MCF 10A (cell line): ENCODE measurements at places on chromosomes 3 and 15. TPM values are rescaled to one million over a fixed set of nuclear protein-coding genes. Genes with fewer than 3 reads are reported as not detected.

Gene SOX14
- not detected in 2 replicates for total RNA-seq

Gene LMOD3
- not detected in 2 replicates for total RNA-seq

GRCh38 chr3:126132751-126133511 is 47.5 kb downstream of the ALDH1L1 start:
- peaks cover 11% of the 10 kb centered on the region for H3K4me1 ChIP-seq
- no peaks in the 10 kb centered on the region for H3K36me3 ChIP-seq
- H3K27ac ChIP-seq, result no peak overlapping the region
- H3K4me3 ChIP-seq, result no peak overlapping the region

Gene DUOX1
- total RNA-seq, result 15.1 and 16.9 TPM in 2 replicates

DNA sequence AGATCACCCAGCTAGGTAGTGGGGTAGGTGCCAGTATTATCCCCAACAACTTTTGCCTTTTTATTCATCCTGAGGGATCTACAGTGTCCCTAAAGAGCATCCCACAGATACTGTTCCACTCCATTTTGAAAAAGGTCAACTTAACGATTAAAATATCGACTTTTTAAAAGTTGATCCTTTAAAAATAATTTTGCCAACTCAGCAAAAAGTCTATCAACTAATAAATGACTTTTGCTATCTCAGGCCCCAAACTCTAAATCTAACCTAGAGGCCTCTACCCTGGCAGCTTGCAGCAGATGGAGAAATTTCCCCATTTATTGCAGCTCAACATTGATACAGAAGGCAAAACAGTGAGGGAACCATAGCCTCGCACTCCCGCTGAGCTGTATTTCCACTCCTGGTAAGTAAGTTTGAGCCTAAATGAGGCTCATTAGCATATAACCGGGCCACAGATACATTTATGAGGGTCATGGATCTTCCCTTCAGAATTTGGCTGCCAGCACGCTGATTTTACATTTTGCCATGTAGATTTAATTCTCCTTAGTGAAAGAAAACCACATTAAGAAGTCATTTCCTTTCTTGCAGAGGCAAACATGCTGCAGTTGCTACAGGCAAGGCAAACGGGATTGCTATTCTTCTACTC is 704.1 kb upstream of the CFAP20DC start:
- H3K4me3 ChIP-seq, result no peak overlapping the region
- no peaks in the 10 kb centered on the region for H3K27me3 ChIP-seq
- no peaks in the 10 kb centered on the region for H3K4me1 ChIP-seq
- no peak for DNase-seq
- no peaks in the 10 kb centered on the region for H3K36me3 ChIP-seq

DNA sequence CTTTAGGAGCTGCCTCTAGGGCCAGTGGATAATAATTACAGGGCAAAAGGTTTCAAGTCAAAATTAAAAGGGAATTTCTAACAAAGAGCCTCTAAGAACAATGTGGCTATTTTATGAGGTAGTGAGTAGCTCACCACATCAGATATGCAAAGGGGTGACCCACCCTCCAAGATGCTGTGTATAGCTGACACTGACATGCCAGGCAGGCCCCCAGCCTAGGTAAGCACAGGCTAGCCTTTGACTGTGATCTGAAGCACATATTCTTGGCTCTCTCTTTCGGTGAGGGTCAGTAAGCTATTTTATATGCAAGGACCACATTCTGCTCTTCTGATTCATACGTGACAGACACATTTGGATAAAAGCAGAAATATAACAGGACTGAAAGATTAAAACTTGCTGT is 2.8 kb upstream of the THSD4 start:
- peaks cover 5% of the 10 kb centered on the region for H3K36me3 ChIP-seq
- DNase-seq, result no peak
- no peaks in the 10 kb centered on the region for H3K27me3 ChIP-seq
- peaks cover 20% of the 10 kb centered on the region for H3K4me1 ChIP-seq
- H3K27ac ChIP-seq, result no peak overlapping the region

- no peak overlapping the region for H3K27ac ChIP-seq
- no peak for DNase-seq
- H3K27me3 ChIP-seq, result peaks cover 34% of the 10 kb centered on the region
- H3K4me3 ChIP-seq, result no peak overlapping the region
Measured at GRCh38 chr3:130839813-130840212, 54.1 kb upstream of the ATP2C1 start.

DNA sequence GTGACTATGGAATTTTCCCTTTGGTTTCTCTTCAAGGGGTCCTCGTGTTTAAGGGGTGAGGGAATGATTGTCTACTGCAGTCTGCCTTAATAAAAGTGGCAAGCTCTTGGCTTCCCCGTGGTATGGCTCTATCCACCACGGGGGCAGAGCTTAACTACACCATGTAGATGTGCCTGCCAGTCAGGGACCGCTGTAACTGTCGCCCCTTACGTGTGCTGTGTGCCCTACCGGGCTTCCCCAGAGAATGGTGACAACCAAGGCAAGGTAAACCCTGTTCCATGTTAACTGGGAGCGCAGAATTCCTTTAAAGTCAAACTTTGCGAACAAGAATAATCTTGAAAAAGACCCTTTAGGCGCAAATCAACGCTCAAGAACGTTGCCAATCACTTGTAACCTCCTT is 966 bp upstream of the C3orf80 start:
- H3K27ac ChIP-seq, result no peak overlapping the region
- H3K27me3 ChIP-seq, result no peaks in the 10 kb centered on the region
- no peaks in the 10 kb centered on the region for H3K36me3 ChIP-seq
- H3K4me3 ChIP-seq, result no peak overlapping the region
- DNase-seq, result no peak

- no peak overlapping the region for H3K4me3 ChIP-seq
- no peaks in the 10 kb centered on the region for H3K27me3 ChIP-seq
- peaks cover 6% of the 10 kb centered on the region for H3K36me3 ChIP-seq
- H3K27ac ChIP-seq, result peak overlapping the region; percentile 32
- peak; percentile 29 for DNase-seq
Measured at GRCh38 chr15:39621210-39621609, 40.3 kb downstream of the THBS1 start.

DNA sequence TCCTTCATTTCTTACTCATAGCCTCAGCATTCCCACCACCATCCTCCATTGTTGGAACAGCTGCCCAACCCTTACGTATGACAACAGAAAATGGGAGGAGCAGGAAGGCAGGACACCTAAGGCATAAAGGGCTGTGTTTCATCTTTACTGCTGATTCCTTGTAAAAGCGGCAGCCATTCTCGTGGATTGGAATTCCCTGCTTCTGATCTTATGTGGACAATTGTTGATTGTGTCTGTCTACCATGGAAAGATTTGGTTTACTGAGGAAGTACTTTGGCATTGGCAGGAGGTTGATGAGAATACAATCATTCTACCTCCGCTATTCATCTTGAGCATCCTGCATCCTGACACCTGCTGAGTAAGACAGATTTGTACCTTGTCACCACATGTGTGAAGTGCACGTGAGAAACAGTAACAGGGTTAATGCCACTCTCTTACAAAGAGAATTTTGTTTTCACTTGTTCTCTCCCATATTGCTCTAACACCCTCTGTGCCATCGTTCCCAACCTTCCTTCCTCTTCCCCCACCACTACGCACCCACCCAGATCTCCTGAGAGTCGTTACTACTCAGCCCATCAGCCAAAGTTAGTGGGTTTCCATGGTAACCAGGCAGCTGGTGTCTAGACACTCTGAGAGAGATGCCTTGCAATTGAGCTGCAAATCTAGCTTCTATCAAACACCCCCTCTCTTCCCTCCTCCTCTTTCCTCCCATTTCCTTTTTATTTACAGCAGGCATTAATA is 75.7 kb downstream of the GAP43 start:
- H3K36me3 ChIP-seq, result no peaks in the 10 kb centered on the region
- peaks cover 15% of the 10 kb centered on the region for H3K4me1 ChIP-seq
- H3K27me3 ChIP-seq, result no peaks in the 10 kb centered on the region
- H3K4me3 ChIP-seq, result no peak overlapping the region
- no peak for DNase-seq

DNA sequence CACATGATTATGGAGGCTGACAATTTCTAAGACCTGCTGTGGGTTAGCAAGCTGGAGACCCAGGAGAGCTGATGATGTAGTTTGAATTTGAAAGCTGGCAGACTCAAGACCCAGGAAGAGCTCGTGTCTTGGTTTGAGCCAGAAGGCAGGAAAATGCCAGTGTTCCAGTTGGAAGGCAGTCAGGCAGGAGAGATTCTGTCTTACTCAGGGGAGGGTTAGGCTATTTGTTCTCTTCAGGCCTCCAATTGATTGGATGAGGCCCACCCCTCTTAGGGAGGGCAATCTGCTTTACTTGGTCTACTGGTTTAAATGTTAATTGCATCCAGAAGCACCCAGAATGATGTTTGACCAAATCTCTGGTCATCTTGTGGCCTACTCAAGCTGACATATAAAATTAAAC is 40.4 kb upstream of the IGF2BP2 start:
- no peak overlapping the region for H3K27ac ChIP-seq
- no peaks in the 10 kb centered on the region for H3K27me3 ChIP-seq
- peaks cover 5% of the 10 kb centered on the region for H3K4me1 ChIP-seq

DNA sequence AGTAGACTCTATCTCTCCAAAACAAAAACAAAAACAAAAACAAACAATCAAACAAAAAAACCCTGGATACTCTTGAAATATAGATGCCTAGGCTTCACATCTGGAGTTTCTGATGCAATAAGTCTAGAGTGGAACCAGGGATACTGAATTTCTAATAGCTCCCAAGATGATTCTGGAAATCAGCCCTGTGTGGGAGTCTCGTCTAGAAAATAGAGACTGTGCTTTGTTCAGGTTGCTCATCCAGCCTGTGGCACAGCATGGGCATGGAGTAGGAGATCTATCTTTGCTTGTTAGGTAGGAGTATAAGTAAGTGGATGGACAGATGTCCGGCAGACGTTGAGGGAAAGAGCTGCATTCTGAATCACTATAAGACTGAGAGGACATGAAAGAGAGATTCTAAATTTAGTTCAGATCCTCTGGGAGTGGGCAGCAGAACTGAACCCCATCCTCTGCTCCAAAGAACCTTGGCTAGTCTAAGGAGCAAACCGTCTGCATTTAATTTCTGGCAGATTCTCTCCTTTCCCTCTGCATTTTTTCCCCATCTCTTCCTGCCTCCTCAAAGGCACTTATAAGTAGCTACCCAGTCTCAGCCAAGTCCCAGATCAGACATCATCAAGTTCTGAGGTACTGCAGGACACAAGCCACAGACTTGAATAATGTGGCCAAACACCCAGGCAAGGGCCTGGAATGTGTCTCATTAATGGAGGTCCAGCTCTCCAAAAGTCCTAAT is 92.6 kb upstream of the STRIT1 start:
- no peak overlapping the region for H3K4me3 ChIP-seq
- H3K27ac ChIP-seq, result no peak overlapping the region

GRCh38 chr3:23565041-23565775 is 240.5 kb upstream of the UBE2E1 start:
- H3K4me3 ChIP-seq, result no peak overlapping the region
- H3K27me3 ChIP-seq, result no peaks in the 10 kb centered on the region
- peaks cover 24% of the 10 kb centered on the region for H3K4me1 ChIP-seq
- H3K27ac ChIP-seq, result no peak overlapping the region
- peaks cover 7% of the 10 kb centered on the region for H3K36me3 ChIP-seq
- no peak for DNase-seq

- no peak overlapping the region for H3K4me3 ChIP-seq
- DNase-seq, result no peak
- H3K27me3 ChIP-seq, result no peaks in the 10 kb centered on the region
Measured at GRCh38 chr15:90599644-90600043, 69.9 kb downstream of the CRTC3 start.

DNA sequence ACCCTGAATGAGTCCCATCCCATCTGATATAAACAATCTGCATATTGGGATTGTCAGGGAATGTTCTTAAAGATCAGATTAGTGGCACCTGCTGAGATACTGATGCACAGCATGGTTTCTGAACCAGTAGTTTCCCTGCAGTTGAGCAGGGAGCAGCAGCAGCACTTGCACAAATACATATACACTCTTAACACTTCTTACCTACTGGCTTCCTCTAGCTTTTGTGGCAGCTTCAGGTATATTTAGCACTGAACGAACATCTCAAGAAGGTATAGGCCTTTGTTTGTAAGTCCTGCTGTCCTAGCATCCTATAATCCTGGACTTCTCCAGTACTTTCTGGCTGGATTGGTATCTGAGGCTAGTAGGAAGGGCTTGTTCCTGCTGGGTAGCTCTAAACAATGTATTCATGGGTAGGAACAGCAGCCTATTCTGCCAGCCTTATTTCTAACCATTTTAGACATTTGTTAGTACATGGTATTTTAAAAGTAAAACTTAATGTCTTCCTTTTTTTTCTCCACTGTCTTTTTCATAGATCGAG is 4.5 kb downstream of the B2M start:
- H3K27ac ChIP-seq, result no peak overlapping the region
- no peak for DNase-seq
- H3K4me1 ChIP-seq, result peaks cover 23% of the 10 kb centered on the region
- H3K36me3 ChIP-seq, result peaks cover 70% of the 10 kb centered on the region
- H3K4me3 ChIP-seq, result no peak overlapping the region

Gene MEF2A
- 52.9 and 55.2 TPM in 2 replicates for total RNA-seq

DNA sequence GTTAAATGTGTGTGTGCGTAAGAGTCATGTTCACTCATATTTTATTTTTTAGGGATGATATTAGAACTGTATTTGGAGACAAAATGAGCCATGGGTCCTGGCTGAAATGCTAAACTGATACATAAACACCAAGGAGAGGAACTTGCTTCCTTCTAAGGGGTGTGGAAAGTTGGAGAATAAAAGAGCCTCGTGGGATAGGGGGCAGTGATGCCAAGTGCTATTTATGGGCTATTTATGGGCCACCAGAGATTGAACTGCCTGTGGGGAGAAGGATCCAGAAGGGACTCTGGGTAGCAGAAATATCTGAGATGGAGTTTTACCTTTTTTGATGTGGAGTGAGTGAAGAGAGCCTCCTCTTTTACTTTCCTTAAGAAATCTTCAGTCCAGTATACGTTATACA is 1.8 kb upstream of the ARNT2 start:
- no peaks in the 10 kb centered on the region for H3K36me3 ChIP-seq
- H3K27ac ChIP-seq, result no peak overlapping the region
- no peak for DNase-seq
- peaks cover 77% of the 10 kb centered on the region for H3K27me3 ChIP-seq
- H3K4me3 ChIP-seq, result no peak overlapping the region

Gene PTPRG
- 47.9 and 54.5 TPM in 2 replicates for total RNA-seq

Gene GORASP1
- 34.4 and 40.7 TPM in 2 replicates for total RNA-seq

Gene ZMYND10
- 0.68 and 1.0 TPM in 2 replicates for total RNA-seq

Gene PLEKHO2
- 2.0 and 2.7 TPM in 2 replicates for total RNA-seq

Gene NMNAT3
- 1.0 and 1.9 TPM in 2 replicates for total RNA-seq

Gene ZNF860
- 11.7 and 12.5 TPM in 2 replicates for total RNA-seq

- peaks cover 15% of the 10 kb centered on the region for H3K36me3 ChIP-seq
- H3K27me3 ChIP-seq, result no peaks in the 10 kb centered on the region
- no peak overlapping the region for H3K27ac ChIP-seq
Measured at GRCh38 chr3:48477959-48478520, 25.9 kb downstream of the SHISA5 start.

DNA sequence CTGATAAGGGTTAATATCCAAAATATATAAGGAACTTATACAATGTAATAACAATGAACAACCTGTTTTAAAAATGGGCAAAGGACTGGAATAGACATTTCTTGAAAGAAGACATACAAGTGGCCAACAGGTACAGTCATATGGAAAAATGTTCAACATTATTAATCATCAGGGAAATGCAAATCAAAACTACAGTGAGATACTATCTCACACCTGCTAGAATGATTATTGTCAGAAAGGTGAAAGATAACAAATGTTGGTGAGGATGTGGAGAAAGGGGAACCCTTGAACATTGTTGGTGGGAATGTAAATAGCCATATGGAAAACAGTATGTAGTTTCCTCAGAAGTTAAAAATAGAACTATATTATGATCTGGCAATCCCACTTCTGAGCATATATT is 20.4 kb downstream of the GOLM2 start:
- H3K4me1 ChIP-seq, result peaks cover 5% of the 10 kb centered on the region
- H3K27me3 ChIP-seq, result no peaks in the 10 kb centered on the region
- no peak for DNase-seq
